ENCODE measurements at places on chromosomes 1 and 21.

GRCh38 chr1:203437696-203438315 lies 37.8 kb upstream of the PRELP start:
- DNase-seq = no peak

- DNase-seq = no peak
These were observed 9.7 kb upstream of the HHIPL2 start for GRCh38 chr1:222557574-222557973.

DNA sequence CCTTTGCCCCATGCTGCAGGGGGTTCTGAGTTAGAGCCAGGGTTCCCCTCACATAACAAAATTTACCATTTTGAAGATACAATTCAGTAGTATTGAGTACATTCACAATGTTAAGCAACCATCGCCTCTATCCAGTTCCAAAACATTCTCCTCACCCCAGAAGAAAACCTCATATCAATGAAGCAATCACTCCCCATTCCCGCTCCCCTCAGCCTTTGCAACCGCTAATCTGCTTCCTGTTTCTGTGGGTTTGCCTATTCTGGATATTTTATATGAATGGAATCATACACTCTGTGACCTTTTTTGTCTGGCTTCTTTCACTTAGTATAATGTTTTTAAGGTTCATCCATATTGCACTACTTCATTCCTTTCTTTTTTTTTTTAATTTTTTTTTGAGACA lies 32.9 kb downstream of the SERINC2 start:
- no peak for DNase-seq

DNA sequence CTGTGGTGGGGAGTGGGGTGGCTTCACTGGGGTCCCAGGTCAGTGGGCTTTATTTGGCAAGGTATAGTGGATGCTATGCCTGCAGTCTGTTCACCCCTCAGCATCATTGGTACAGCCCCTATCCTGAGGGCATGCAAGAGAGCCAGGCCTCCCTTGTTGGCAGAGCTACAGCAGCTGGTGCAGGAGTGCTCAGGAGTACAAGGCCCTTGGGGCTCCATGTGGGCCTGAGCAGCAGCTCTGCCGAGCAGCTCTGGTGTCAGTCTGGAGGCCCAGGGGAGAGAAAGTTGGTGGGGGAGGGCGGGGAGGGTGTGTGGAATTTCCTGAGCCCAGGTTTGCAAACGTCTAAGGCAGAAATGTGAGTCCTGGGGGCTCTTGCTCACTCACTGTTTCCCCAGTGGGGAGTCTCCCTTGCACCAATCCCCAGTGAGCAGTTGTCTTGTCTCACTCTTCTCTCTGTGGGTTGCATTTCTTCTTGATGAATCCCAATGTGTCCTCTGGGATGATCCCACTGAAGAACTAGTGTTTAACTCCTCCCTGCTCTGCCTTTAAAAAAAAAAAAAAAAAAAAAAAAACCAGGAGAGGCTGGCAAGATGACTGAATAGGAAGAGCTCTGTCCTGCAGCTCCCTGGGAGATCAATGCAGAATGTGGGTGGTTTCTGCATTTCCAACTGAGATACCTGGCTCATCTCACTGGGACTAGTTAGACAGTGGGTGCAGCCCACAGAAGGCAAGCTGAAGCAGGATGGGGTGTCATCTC lies 39.5 kb upstream of the CYP4X1 start:
- DNase-seq = no peak

GRCh38 chr1:29812408-29813135 lies 576.2 kb downstream of the PTPRU start:
- no peak for DNase-seq

DNA sequence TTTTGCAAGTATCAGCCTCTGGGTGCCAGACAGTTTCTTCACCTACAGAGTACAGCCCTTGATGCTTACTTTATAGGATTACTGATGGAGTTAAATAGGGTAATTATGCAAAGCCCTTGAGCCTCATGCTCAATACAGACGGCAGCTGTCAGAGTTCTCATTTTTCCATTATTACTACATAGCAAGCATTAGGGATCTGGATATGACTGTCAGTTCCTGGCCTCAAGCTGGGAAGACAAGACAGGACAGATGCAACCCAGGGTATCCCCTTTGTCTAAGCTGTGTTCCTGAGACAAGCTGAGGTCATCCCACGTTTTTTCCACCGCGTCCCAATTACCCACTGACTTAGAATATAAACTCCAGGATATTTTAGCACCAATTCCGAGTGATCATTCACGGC lies 94.4 kb downstream of the SLC35F3 start:
- DNase-seq = no peak

DNA sequence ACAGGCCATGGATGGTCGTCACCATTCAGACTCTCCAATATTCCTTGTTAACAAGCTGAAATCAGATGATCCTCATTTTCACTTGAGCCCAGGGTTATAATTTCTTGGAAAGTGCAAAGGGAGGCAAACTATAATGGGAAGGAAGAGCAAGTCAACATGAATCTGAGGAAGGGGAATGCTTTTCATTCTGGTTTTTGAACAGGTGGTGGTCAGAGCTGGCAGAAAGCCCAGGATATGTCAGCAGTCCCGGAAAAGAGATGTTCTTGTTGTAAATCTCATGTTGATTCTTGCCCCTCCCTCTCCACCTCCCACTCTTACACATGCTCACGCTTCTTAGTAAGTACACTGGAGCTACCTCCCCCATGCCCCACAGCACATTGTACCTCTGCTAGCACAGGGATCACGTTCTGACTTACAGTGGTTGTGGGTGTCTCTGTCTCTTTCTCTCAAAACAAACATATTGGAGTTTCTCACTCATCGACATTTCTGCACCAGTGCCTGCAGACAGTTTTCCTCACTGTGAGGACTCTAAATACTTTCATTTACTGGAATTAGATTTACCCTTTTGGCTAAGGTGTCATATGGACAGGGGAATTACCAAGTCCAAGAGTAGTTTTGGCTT lies 77.6 kb downstream of the XCL2 start:
- no peak for DNase-seq

DNA sequence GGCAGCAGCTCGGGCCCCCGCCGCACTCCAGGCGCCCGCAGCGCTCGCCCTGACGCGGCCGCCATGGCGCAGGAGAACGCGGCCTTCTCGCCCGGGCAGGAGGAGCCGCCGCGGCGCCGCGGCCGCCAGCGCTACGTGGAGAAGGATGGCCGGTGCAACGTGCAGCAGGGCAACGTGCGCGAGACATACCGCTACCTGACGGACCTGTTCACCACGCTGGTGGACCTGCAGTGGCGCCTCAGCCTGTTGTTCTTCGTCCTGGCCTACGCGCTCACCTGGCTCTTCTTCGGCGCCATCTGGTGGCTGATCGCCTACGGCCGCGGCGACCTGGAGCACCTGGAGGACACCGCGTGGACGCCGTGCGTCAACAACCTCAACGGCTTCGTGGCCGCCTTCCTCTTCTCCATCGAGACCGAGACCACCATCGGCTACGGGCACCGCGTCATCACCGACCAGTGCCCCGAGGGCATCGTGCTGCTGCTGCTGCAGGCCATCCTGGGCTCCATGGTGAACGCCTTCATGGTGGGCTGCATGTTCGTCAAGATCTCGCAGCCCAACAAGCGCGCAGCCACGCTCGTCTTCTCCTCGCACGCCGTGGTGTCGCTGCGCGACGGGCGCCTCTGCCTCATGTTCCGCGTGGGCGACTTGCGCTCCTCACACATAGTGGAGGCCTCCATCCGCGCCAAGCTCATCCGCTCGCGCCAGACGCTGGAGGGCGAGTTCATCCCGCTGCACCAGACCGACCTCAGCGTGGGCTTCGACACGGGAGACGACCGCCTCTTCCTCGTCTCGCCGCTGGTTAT lies 2.8 kb downstream of the KCNJ9 start:
- DNase-seq = peak; percentile 65

DNA sequence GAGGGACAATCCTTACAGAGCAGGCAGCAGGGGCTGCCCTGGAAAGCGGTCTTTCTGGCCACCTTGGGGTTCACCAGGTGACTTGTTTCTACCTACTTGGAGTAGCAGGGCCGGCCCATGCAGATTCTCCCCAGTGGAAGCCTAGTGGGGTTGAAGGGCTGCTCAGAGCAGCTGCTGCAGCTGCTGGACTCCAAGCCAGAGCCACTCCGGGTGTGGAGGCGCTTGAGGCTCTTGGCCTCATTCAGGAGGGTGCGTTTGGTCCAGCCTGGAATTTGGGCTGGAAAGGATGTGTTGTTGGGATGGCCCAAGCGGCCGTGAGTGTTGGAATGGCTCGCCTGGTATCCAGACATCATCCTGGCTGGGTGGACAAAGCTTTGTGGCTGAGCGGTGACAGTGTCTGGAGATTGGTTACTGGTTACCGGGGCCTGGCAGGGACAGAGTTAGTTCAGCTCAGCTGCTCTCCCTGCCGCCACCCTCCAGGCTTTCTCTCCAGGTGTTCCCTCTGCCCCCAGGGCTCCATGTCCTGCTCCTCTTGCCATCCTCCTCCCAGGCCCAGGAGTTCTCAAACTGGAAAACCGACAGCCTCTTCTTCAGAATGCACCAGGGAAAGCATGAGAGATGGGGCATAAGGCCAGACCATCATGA lies 14.2 kb upstream of the HSPG2 start:
- no peak for DNase-seq

DNA sequence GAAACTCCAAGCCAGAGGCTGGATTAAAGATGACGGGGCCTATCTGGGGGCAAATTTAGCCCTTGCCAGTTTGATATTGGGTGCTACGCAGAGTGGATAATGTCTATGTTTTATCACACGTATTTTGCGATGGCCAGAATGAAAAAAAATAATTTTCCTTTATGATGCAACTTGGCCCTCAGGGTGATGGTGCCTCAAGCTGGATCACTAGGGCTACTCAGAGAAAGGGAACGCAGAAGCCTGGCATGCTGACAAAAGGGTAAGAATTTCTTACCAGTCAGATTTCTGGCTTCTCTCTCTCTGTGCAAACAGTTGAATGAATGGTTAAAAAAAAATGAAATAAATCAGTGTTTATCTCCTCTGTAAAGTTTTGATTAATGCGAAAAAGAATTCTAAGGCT lies 32.6 kb upstream of the NEK2 start:
- DNase-seq = no peak

- DNase-seq = peak; percentile 94
These were observed at the start of gene ARHGEF11 for GRCh38 chr1:157045250-157046218. Gene ARHGEF11 (minus strand): TSS chr1:157045742. CDS start chr1:157044330, 1,412 bp downstream.

All from head of caudate nucleus (tissue), 42 donors.